PC-9 (cell line): ENCODE measurements at places on chromosomes 3 and 15.

GRCh38 chr3:4270720-4271119, 32.4 kb upstream of the SETMAR start:
- no peak overlapping the region for H3K4me3 ChIP-seq
- H3K27ac ChIP-seq: no peak overlapping the region
- H3K36me3 ChIP-seq: no peaks in the 10 kb centered on the region

GRCh38 chr3:32208447-32208846, 30.0 kb upstream of the CMTM8 start:
- no peak overlapping the region for H3K27ac ChIP-seq
- H3K4me1 ChIP-seq: no peaks in the 10 kb centered on the region
- no peak overlapping the region for H3K4me3 ChIP-seq

DNA sequence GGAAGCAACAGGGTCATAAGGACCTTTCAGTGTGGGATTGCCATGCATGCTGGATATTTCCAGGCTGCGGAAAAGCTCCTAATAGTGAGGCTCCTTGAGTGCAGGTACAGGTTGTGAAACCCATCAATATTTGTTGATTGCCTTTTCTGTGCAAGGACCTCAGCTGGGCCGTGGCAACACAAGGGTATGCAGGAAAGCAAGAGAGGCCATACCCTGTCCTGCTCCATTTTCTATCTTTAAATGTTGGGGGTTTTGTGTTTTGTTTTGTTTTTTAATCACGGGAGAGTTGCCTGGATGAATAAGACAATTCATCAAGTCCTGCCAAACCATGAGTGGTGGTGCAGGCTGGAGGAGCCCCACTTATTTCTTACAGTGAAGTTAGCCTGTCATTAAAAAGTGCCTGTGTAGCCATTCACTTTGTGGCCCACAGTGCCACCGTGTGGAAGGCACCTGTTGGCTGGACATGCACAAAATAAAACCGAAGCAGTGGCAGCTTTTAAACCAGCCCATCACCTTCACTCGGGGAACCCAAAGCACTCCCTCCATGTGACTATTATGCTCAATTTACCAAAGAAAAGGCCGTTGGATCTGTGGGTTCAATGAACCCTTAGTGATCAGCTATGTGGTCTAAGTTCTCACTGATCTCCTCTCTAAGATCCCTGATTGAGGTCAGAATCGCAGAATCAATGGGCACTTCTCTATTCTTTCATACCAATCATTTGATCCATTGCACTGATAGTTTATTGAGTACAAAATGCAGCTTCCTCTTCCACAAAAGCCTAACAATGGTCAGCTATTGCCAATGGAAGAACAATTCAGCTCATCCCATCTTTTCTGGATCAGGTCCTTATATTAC, 42.2 kb downstream of the CLDN18 start:
- no peaks in the 10 kb centered on the region for H3K27me3 ChIP-seq
- no peak overlapping the region for H3K27ac ChIP-seq
- H3K4me3 ChIP-seq: no peak overlapping the region
- no peak for DNase-seq

DNA sequence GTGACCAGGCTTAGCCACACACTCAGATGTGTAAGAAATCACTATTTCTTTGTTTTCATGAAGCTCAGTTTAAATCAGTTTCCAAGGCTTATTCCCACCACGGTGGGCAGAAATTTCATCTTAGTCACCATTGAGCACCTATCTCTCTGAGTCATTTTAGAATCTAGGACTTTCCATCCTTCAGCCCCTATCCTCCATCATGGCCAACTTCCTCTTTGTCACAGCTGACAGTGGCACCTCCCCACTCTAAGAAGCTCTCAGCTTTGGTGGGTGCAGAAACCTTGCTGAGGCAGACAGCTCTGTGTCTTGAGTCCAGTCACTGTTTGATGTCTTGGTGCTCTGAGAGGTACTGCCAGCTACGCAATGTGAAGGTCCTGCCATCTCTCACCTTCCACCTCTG, 32.9 kb downstream of the SNTN start:
- H3K36me3 ChIP-seq: no peaks in the 10 kb centered on the region
- no peaks in the 10 kb centered on the region for H3K4me1 ChIP-seq
- no peak overlapping the region for H3K27ac ChIP-seq

DNA sequence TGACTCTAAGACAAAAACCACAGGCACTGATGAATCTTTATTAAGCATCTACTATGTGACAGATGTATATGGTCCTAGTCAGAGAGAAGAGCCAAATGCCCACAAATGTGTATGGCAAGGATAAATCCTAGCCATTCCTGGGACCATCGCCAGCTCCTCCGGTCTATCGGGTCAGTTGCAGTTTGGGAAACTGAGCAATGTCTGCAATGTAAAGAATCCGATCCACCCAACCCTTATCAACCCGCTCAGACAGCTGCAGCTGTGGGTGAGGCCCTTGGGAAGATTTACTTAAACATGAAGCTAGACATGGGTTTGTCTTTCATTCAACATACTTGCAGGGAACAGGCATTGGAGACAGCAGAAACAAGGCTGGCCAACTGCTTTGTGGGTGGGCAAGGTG, 40.5 kb upstream of the CDV3 start:
- H3K36me3 ChIP-seq: no peaks in the 10 kb centered on the region
- H3K4me1 ChIP-seq: peaks cover 20% of the 10 kb centered on the region
- no peak overlapping the region for H3K27ac ChIP-seq
- no peak for DNase-seq
- no peaks in the 10 kb centered on the region for H3K27me3 ChIP-seq

DNA sequence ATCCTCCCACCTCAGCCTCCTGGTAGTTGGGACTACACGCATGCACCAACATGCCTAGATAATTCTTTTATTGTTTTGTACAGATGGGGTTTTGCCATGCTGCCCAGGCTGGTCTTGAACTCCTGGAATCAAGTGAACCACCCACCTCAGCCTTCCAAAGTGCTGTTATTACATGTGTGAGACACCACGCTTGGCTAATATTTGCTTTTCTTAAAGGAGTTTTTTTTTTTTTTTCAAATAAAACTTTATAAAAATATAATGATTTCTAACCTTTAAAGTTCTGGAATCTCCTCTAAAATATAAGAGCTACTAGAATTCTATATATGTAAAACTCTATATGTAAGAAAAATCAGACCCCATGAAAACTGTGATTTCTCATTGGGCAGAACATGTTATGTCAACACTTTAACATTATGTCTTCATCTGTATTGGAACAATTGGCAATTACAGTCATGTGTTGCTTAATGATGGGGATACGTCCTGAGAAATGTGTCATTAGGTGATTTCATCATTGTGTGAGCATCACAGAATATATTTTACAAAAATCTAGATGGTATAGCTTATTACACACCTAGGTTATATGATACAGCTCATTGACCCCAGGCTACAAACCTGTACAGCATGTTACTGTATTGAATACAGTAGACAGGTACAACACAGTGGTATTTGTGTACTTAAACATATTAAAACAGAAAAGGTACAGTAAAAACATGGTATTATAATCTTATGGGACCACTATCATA, 377.0 kb downstream of the PLCL2 start:
- H3K4me1 ChIP-seq: no peaks in the 10 kb centered on the region
- H3K27ac ChIP-seq: no peak overlapping the region
- no peak for DNase-seq
- no peaks in the 10 kb centered on the region for H3K27me3 ChIP-seq
- no peaks in the 10 kb centered on the region for H3K36me3 ChIP-seq
- H3K4me3 ChIP-seq: no peak overlapping the region

DNA sequence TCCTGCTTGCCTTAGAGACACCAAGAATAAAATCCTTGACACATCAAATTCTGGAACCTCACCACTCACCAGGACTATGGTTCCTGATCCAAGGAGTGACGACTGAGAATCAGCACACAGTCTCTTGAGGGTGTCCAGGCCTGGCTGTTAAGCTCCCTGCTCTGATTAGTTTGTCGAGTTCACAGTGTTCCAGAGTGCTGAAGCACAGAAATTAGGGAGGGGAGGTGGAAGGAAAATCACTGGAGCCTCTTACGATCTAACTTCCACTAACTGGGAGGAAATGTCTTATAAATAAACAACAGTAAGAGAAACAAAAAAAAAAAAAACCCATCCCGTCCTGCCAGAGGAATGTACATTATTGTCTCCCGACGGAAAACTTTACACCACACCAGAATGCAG, 330.2 kb downstream of the TIGIT start:
- no peaks in the 10 kb centered on the region for H3K27me3 ChIP-seq
- H3K36me3 ChIP-seq: no peaks in the 10 kb centered on the region
- H3K4me1 ChIP-seq: peaks cover 35% of the 10 kb centered on the region
- peak; percentile 9 for DNase-seq
- peak overlapping the region; percentile 75 for H3K4me3 ChIP-seq

GRCh38 chr3:185753354-185753753, 71.5 kb downstream of the IGF2BP2 start:
- peaks cover 49% of the 10 kb centered on the region for H3K36me3 ChIP-seq
- H3K4me3 ChIP-seq: no peak overlapping the region
- peaks cover 21% of the 10 kb centered on the region for H3K4me1 ChIP-seq
- no peak overlapping the region for H3K27ac ChIP-seq
- H3K27me3 ChIP-seq: no peaks in the 10 kb centered on the region

DNA sequence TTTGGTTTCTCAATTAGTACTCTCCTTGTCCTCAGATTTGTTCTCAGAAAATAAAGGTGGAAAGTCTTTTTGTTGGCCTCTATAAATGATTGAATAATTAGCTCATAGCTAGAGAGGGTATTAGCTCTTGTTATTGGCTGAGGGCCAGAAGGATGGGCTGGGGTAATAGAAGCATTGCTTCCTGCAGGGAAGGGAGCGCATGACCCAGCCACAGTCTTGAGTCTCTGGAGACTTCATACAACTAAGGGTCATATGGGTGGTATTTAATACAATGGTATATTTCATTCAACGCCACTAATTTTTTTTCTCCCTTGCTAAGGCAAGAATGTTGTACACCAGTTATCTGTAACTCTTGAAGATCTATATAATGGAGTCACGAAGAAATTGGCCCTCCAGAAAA, 8.4 kb downstream of the DNAJA4 start:
- H3K4me3 ChIP-seq: no peak overlapping the region
- no peak for DNase-seq
- H3K4me1 ChIP-seq: no peaks in the 10 kb centered on the region
- no peaks in the 10 kb centered on the region for H3K27me3 ChIP-seq

- no peaks in the 10 kb centered on the region for H3K36me3 ChIP-seq
- H3K4me1 ChIP-seq: no peaks in the 10 kb centered on the region
- no peak for DNase-seq
- H3K27ac ChIP-seq: no peak overlapping the region
- no peaks in the 10 kb centered on the region for H3K27me3 ChIP-seq
- H3K4me3 ChIP-seq: no peak overlapping the region
These were observed 1204.2 kb downstream of the ROBO2 start for GRCh38 chr3:78244136-78244535.

DNA sequence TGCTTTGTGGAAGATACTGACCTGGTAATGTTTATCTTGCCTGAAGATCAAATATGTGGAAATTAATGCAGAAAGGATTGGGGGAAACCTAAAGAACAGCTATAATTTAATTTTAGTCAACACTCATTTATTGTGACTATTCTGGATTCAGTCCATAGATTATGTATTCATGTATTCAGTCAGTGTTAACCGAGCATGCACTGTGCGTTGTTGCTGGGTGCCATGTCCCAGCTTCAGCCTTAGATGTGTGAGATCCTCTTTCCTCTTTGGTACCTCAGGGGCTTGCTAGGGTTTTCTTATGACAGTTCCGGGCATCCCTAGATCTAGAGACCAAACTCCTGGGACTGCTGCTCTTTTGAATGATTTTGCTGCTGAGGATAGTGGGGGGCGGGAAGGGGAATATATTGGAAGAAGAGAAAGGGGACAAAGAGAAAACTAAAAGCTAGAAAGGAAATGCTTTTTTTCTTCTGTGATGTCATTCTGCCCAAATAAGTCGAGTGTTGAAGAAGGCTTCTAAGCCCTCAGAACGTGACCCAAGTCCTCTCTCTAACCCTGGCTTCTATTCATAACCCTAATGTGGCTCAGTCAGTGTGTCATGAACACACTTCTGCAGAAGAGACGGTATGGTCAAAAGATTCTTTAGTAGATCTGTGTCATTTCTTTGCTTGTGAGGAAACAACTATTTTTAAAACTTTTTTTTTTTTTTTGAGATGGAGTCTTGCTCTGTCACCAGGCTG, 33.5 kb downstream of the STARD9 start:
- no peak for DNase-seq
- H3K4me1 ChIP-seq: no peaks in the 10 kb centered on the region
- H3K36me3 ChIP-seq: no peaks in the 10 kb centered on the region
- no peak overlapping the region for H3K4me3 ChIP-seq

GRCh38 chr3:155853214-155854140, 750 bp downstream of the SLC33A1 start:
- H3K27ac ChIP-seq: peak overlapping the region; percentile 80
- H3K27me3 ChIP-seq: no peaks in the 10 kb centered on the region
- DNase-seq: no peak
- H3K4me3 ChIP-seq: peak overlapping the region; percentile 83
- H3K4me1 ChIP-seq: peaks cover 38% of the 10 kb centered on the region

DNA sequence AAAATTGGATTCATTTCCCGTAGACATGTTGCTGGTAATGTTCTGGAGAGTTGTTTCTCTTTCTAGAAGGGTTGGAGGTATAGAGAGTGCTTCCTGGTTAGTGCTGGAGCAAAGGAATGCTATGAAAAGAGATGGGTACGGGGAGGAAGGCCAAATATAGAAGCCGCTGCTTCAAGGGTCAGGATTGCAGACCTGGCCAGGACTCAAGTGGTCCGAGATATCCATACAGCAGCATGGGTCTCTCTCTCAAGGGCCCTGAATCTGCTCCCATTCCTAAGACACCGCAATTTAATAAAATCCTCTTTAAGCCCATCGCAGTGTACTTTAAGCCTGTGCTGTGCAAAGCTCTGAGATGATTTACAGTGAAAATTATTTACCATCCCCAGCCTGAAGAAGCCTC, 287.0 kb downstream of the FAM43A start:
- H3K4me3 ChIP-seq: no peak overlapping the region
- H3K27me3 ChIP-seq: peaks cover 10% of the 10 kb centered on the region; the same call in 1 of the 2 replicates
- no peak overlapping the region for H3K27ac ChIP-seq

- no peak overlapping the region for H3K27ac ChIP-seq
- no peak overlapping the region for H3K4me3 ChIP-seq
- no peaks in the 10 kb centered on the region for H3K27me3 ChIP-seq
- H3K4me1 ChIP-seq: no peaks in the 10 kb centered on the region
- no peaks in the 10 kb centered on the region for H3K36me3 ChIP-seq
- DNase-seq: no peak
These were observed 312.5 kb downstream of the OXSM start for GRCh38 chr3:26102376-26102775.

DNA sequence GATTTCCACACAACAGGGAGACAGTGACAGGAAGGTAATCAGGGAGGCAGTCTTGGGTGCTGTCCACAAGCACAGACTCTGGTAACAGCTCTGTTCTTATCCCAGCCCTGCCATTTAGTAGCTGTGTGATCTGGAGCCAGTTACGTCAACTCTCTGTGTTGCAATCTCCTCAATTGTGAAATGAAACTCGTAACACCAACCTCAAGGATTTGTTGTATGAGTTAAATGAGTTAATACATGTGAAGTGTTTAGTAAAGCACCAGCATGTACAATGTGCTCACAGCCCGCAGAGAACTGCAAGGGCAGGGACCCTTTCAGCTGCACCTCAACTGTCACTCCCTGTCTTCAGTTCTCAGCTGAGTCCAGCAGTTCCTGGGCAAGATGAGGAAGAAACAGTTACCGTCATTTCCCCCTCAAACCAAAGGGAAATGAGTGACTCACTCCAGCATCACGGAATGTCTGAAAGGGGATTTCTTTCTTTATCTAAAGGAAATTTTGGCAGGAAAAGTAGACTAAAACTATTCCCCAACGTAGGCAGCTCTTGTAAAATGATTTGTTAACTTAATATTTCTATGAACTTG, 39.9 kb upstream of the MB21D2 start:
- H3K27me3 ChIP-seq: no peaks in the 10 kb centered on the region
- peaks cover 14% of the 10 kb centered on the region; the same call in 1 of the 2 replicates for H3K4me1 ChIP-seq
- no peak overlapping the region for H3K27ac ChIP-seq
- H3K4me3 ChIP-seq: no peak overlapping the region; the same call in 1 of the 2 replicates
- no peak for DNase-seq
- H3K36me3 ChIP-seq: no peaks in the 10 kb centered on the region
